ENCODE measurements at places on chromosomes 3 and 15. TPM values are rescaled to one million over a fixed set of nuclear protein-coding genes. Genes with fewer than 3 reads are reported as not detected.

DNA sequence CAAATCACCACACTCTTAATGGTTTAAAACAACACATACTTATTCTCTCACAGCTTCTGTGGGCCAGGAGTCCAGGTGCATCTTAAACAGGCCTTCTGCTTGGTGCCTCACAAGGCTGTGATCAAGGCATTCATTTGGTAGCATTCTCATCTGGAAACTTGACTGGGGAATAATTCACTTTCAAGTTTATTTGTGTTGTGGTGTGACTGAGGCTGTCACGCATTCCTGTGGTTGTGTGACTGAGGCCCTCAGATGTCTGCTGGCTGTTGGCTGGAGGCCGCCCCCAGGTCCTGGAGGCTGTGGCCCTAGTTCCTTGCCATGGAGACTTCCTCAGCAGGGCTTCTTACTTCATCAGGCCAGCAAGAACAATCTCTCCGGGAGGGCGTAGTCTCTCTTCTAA lies 16.9 kb upstream of the FAM3D start:
- H3K27me3 ChIP-seq: no peaks in the 10 kb centered on the region
- H3K27ac ChIP-seq: no peak overlapping the region
- H3K4me1 ChIP-seq: no peaks in the 10 kb centered on the region
- H3K4me3 ChIP-seq: no peak overlapping the region
- no peaks in the 10 kb centered on the region for H3K36me3 ChIP-seq

DNA sequence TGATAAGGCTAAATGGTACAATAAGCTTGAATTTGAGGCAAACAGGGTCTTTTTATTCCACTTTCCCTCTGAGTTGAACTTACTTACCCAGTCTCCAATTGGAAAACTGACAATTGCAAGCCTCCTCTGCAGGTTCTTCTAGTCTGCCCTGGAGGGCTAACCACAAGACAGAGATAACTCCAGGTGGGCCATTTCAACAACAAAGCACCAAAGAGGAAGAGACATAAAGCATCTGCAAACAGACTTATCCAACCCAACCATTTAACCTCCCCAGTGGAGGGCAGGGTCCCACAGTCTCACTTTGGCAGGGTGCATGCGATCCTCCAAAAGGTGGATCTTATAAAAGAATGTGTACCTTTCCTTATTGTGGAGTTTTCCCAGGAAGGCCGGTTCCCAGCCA lies 525.8 kb downstream of the DIPK2A start:
- no peaks in the 10 kb centered on the region for H3K36me3 ChIP-seq
- no peak overlapping the region for H3K27ac ChIP-seq
- no peaks in the 10 kb centered on the region for H3K4me1 ChIP-seq
- no peaks in the 10 kb centered on the region for H3K27me3 ChIP-seq

DNA sequence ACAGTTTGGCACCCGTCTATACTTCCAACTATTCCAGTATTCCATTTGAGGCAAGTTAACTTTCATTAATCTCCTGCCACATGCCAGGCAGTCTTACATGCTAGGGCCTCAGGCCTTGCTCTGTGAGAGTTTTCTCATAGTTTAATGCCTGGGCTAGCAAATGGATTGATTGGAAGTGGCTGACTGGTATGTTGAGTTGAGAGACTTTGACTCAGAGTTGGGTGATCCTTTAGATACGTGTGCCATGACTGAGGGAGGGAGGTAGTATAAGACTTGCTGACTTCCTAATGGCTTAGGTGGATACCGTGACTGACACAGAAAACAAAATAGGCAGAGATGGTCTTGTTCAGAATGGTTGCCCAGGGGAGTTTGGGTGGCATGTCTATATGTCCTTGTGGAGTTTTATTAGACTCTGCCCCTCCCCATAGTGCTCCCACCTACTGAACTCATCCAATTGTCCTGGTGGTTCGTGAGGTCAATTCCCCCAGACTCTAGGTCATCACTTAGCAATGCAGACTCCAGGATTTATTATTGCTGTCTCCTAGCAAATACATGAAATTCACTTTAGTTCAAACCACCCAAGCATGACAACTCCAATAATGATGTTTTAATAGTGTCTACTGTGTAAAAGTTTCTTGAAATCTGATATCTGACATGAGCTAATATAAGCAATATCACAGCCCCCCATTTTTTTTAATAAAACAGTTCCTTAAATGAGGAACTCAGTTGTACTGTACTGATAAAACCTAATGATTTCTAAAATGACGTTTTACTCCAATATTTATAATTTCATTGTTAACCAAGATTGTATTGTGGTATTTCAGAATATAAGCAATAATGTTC lies 413.9 kb upstream of the MDFIC2 start:
- H3K27me3 ChIP-seq: no peaks in the 10 kb centered on the region
- H3K4me1 ChIP-seq: no peaks in the 10 kb centered on the region
- H3K36me3 ChIP-seq: no peaks in the 10 kb centered on the region
- DNase-seq: no peak
- no peak overlapping the region for H3K27ac ChIP-seq
- H3K4me3 ChIP-seq: no peak overlapping the region

- H3K4me3 ChIP-seq: no peak overlapping the region
- H3K4me1 ChIP-seq: no peaks in the 10 kb centered on the region
- H3K36me3 ChIP-seq: no peaks in the 10 kb centered on the region
- DNase-seq: no peak
- H3K27me3 ChIP-seq: no peaks in the 10 kb centered on the region
Observed at GRCh38 chr3:132247211-132247610, 70.0 kb upstream of the ACP3 start.

GRCh38 chr15:39680868-39681267 lies 100.0 kb downstream of the THBS1 start:
- H3K36me3 ChIP-seq: no peaks in the 10 kb centered on the region
- no peak overlapping the region for H3K27ac ChIP-seq
- H3K27me3 ChIP-seq: no peaks in the 10 kb centered on the region

Gene KLHL6
- total RNA-seq: 2.7 TPM

Gene GPR87
- total RNA-seq: 2.6 TPM

Gene KLF15
- total RNA-seq: 129 TPM

Data from breast epithelium (tissue), 4 donors.